ENCODE measurements at places on chromosomes 2 and 18.

- no peak for DNase-seq
These were observed 16.5 kb upstream of the CYTIP start for GRCh38 chr2:157460384-157460837.

DNA sequence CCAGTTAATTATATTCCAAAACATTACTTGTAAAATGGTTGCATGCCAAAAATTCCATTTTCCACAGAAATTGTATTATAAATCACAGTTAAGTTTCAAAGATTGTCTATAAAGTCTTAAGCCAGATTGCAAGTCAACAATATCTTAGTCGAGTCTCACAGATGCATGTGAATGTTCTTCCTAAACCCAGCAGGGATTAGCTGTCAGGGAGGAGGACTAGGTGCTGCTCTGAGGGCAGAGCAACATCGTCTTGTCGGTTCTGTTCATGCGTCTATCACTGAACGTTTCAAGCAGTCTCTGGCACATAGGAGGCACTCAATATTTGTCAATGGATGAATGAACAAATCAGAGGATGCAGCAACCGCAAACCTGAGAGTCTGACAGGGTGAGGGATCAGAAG is 27.0 kb downstream of the EPB41L3 start:
- DNase-seq, result no peak

GRCh38 chr18:3998698-3999333 is 456.3 kb downstream of the DLGAP1 start:
- no peak for DNase-seq

DNA sequence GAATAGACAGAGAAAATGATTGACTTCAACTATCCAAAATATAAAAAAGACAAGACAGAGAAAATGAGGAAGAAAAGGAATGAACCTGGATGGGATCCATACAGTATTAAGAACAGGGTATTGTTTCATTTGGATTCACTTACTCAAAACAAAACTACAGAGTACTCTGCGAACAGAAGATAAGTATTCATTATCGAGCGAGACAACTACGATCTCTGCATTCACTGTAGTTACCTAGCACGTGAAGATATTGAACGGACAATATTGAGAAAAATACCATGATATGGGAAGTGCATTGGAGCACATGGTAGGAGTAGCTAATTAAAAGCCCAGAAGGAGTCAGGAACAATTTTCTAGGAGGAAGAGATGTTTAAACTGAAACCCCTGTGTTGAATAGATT is 1.0 kb upstream of the ORC2 start:
- DNase-seq, result no peak

DNA sequence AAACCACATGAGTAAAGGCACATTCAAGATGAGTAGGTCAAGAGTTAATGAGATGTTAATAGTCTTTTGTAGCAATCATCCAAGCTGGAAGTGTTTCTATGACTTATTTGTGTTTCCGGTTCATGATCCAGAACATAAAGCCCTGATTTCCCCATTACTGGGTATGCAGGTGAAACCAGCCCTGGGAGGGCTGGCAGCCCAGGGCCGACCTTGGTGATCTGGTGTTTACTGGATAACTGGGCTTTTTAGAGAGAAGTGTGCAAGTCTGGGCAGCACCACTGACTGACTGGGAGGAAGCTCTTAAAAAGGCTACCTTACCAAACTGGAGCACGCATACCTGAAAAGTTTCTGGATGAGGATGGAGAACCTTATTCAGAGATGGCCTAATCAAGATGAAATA is 431.6 kb upstream of the VRK2 start:
- no peak for DNase-seq

GRCh38 chr2:45450634-45451033 is 160.4 kb downstream of the SRBD1 start:
- DNase-seq, result no peak

DNA sequence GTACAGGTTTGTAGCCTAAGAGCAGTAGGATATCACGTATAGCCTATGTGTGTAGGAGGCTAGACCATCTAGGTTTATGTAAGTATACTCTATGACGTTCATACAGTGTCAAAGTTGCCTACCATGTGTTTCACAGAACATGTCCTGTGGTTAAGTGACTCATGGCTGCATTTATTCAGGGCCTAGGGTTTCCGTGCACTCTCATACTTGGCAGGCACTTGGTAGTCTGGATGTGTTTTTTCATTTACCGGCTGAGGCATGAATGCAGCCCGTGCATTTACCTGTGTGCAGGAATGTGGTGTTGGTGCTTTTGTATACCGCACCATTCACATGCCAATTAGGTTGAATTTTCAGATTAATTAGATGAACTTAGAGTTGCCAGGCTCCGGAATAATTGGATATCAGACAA is 43.4 kb downstream of the MYL12B start:
- DNase-seq, result no peak

All from stimulated activated CD8-positive, alpha-beta memory T cell treated with anti-CD3 and anti-CD28 coated beads, Interleukin-7, amount 100 ng/mL, for 1 hour (primary cell).